Cardiac muscle cell (in vitro differentiated cells and primary cell): ENCODE measurements at places on chromosomes 4 and X.

GRCh38 chrX:148500423-148501385, at the start of gene AFF2:
AFF2 (plus strand) TSS chrX:148500617; CDS start chrX:148501098, 481 bp downstream.
- DNase-seq: peak; percentile 17

DNA sequence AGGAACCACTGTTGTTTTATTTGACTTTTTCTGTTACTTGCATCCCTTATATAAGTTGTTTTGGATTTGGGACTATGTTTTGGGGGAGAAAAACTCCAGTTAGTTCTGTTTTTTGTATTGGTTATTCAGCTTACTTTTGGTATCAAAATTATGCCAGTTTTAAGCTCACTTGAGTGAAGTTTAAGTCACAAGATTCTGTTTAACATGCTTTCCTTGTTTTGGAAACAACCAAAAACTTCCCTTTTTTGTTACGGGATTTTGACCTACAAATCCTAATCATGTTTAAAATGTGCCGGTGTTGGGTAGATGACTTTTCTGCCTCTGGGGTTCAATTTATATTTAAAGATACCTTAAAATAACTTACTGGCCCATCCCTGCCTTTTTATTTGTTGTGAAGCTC, 36.0 kb downstream of the CCNI start:
- DNase-seq: no peak

DNA sequence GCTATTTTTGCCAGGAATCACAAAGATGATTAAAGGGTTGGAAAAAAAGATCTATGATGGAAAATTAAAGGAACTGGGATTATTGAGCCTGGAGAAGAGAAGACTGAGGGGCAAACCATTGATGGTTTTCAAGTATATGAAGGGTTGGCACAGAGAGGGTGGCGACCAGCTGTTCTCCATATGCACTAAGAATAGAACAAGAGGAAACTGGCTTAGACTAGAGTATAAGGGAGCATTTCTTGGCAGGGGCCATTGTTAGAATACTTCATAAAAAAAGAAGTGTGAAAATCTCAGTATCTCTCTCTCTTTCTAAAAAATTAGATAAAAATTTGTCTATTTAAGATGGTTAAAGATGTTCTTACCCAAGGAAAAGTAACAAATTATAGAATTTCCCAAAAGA, 75.1 kb downstream of the NPNT start:
- no peak for DNase-seq

- DNase-seq: no peak
Measured at GRCh38 chrX:18041656-18042055, 179.0 kb downstream of the BEND2 start.

DNA sequence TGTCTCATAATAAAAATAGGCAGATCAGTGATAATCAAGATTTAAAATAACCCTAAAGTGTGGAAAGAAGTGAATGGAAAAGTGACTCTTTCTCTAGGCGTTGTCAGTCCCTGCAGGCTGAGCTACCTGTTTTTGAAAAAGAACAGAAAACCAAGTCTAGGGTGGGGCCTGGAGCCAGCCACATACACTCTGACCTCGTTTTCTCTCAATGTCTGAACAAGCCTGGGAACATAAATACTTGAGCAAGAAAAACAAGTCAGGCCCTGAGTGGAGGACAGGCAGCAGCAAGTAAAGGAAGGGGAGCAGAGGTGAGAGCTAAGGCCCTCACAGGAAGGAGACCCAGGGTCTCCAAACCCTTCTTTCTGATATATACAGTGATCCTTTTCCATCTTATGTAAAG, 91.7 kb upstream of the HPF1 start:
- no peak for DNase-seq

- DNase-seq: no peak
Measured at GRCh38 chr4:185179488-185179887, 24.3 kb downstream of the CFAP97 start.

DNA sequence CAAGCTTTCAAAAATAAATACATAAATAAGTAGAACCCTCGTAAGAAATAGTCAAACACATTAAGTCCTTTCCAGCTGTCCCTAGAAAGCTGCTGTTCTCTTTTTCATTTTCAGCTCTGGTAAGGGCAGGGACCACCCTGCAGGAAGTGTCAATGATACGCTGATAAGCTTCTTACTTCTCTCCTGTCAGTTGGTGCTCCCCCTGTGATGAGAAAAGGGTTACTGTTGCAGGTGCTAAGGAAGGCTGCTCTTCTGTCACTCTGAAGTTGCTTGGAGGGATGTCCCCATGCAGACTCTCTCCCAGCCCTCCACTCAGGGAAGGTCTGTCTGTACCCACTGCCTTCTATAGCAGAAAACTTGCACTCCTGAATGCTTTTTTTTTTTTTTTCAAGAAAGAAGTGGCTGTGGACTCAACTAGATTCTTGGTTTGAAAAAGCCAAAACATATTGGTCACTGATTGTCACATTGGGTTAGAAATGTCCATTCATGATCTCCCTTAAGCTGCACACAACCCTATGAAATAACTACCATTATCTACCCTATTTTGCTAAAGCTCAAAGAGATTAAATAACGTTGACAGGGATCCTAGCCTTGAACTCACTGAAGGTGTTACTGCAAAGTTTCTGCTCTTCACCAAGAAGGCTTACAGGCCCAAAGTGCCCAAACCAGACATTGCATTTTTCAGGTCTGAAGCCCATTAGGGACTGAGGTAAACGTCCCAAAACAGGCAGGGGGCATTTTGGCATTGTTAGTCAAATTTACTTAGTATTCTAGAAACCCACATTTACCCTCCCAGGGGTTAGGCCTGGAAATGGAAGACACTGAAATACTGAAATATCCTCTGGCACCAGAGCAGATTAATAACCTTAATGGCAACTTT, 1.2 kb downstream of the CXCL3 start:
- DNase-seq: no peak

GRCh38 chr4:15516494-15516893, 46.8 kb downstream of the CC2D2A start:
- no peak for DNase-seq

GRCh38 chr4:112358952-112359749, 62.0 kb downstream of the ALPK1 start:
- no peak for DNase-seq

- DNase-seq: no peak
Measured at GRCh38 chrX:64758047-64758446, 218.2 kb downstream of the ZC4H2 start.

DNA sequence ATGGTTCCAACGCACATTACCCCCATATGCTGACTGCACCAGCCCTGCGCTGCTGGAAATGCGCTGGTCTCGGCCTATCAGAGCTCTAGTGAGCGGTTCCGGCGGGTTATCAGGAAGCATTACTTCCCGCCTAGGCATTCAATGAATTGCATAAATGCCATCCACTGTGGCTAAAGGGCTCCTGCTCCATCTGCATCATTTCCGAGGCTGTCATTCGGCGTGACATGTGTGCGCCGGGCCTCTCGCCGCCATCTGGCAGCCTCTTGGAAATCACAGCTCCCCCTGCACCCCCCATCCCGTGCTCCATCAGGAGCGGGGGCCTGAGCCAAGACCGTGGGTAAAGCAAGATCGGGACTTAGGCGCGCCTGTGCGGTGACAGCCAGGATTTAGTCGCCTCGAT, 64.4 kb downstream of the SEPSECS start:
- peak; percentile 53 for DNase-seq

DNA sequence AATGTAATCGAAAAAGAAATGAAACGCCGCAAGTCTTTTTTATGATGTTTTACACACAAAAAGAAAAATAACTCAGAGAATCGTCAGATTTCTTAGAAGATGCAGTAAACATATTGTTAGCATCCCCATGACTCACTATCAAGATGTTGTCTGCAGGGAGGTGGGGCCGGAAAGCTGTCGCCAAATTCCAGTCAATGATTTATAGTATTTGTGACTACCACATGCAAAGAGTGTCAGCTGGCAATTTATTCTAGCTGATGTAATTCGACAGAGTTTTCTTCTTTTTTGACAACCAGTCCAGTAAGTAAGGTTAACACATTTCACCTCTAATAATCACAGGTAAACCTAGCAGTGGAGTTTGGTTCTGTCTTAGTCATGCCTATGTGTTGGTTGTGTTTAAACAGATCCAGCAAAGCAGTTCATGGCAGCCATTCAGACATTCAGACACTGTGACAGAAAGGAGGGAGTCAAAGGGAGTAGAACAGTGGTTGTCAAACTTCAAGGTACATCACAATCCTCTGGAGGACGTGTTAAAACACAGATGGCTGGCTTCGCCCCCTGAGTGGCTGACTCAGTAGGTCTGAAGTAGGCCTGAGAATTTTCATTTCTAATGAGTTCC, 19.8 kb upstream of the PPP1R2C start:
- DNase-seq: no peak

GRCh38 chr4:75623026-75623425, 7.3 kb downstream of the CDKL2 start:
- DNase-seq: no peak
